ENCODE measurements at places on chromosomes 5 and 9.
A peak's percentile ranks its signal among the peaks of the same experiment; 100 is the strongest.

DNA sequence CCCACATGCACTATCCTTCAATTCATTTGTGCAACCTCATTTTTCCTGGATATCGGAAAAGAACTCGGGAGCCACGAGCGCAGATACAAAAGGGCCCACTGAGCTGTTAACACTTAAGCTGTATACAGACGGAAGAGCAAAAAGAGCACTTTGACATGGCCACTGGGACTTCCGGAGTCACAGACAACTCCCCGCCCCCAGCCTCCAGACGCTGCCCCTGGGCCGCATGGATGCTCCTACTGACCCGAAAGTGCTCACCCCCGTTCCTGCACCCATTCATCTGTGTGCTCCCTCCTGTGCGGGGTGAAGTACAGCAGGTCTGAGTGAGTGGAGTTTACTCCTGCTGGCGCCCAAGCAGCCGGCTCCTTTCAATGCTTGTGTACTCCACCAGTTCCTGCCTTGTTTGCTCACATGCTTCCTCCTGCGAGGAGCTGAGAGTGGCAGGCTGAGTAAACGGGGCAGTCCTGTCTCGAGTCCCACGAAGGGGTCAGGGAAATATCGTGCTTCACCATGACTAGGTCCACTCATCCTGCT lies 901.0 kb upstream of the CTNND2 start:
- DNase-seq, result no peak

- no peak for DNase-seq
Measured at GRCh38 chr5:859798-860296, 9.1 kb upstream of the ZDHHC11 start.

DNA sequence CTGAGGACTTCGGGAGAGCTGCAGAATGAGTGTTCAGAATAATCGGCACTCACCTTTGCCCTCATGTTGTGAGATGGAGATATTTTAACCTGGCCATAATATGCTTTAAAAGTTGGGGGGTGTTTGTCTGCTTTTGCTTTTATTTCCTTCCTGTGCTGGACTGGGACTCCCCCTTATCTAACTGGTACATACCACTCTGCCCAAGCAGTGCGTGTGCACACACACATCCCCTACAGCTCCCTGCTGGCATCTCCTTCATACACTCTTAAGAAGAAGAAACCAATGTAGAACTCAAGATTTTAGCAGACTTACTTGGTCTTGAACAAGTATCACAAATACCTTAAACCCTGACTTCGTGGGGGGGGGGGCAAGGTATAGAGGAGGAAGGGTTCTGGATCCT lies 146.2 kb upstream of the DMRT1 start:
- no peak for DNase-seq

DNA sequence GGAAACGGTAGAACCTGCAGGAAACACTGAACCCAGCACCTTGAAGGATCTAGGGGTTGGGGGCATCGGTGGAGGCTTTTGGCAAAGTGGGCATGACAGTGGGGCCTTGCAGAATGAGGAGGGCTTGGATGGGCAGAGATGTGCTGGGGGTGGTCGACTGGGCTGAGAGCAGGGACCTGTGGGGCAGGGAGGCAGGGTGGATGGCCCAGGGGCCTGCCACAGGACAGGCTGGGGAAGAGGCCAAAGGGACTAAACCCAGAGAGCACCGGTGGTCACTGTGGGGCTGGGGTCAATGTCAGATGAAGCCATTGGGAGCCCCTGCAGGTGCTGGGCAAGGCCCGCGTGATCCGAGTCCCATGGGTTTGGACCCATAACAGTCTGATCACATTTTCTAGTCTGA lies 175.3 kb downstream of the DAB2IP start:
- DNase-seq, result no peak

GRCh38 chr9:99155736-99156135 lies 50.8 kb downstream of the TGFBR1 start:
- DNase-seq, result no peak

- no peak for DNase-seq
Measured at GRCh38 chr5:91211997-91212713, 171.0 kb downstream of the ARRDC3 start.

- no peak for DNase-seq
Measured at GRCh38 chr5:147451193-147451592, 58.7 kb downstream of the DPYSL3 start.

DNA sequence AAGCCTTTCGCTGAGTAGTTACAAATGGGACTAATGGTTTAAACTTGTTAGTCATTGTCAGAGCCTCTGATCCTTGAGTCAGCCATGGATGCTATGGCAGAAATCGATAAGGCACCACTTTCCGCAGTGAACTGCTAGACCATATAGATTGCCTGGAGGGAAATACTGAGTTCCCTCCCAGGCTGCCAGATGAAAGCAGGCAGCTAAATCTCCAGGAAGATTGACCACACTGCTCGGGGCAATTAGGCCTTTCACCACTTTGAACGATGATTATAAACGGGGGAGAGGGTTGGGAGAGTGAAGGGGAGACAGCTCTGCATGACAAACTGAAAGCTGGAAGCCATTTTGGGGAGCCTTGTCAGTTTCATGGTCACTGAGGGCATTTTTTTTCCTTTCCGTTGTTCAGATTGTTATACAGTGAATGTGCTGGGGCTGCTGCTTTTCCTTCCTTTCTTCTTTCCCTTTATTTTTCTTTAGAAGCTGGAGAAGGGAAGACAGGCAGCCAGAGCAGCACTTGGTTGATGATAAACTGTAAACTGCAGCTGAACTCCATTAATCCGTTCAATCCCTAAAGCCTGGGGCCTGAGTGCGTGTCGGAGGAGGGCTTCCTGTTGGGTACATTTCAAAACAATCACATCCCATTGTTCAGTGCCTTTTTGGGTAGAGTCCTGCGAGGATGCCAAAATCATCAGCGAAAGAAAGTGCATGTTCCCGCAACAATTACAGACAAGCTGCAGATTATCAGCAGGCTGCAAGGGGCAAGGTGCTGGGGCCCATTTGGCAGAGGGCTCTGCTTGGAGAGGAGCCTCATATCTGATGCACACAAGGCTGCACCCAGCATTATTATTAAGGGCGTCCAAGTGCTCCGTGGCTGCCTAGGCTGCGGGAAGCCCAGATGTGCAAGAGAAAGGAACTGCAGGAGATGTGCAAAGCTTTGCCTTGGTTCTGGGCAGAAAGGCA lies 308.4 kb downstream of the PSAT1 start:
- no peak for DNase-seq

- DNase-seq, result peak; percentile 53
Measured at GRCh38 chr9:36450110-36450732, 50.2 kb upstream of the RNF38 start.
